ENCODE measurements at places on chromosomes 6 and 20.

DNA sequence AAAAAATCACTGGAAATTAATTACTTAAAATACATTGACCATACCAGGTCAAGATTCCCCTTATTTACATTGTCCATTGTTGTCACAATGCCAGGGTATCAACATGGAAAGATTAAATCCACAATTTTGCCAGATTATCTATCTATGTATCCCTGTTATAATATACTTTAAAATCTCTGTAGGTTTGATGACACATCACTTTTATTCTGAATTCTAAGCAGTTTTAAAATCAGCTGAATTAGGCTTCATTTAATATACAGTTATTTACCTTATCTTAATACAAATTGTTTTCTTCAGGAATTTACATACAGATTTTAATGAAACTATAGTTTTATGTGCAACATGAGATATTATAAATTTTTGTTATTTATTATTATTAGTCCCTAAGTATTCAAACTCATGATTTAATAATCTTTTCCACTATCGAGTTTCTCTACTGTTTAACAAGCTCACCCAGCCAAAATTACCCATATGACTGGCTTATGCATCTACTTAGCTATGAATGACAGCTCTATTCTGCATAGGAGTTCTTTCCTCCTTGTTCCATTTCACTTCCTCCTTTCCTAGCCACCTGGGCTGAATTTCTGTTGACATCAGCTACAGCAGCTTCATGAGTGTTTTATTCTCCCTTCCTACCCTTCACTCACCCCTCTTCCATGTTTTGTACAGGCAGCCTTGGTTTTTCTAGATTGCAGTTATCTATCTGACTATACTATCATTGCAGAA is 654.2 kb upstream of the MAP3K7 start:
- DNase-seq, result no peak

DNA sequence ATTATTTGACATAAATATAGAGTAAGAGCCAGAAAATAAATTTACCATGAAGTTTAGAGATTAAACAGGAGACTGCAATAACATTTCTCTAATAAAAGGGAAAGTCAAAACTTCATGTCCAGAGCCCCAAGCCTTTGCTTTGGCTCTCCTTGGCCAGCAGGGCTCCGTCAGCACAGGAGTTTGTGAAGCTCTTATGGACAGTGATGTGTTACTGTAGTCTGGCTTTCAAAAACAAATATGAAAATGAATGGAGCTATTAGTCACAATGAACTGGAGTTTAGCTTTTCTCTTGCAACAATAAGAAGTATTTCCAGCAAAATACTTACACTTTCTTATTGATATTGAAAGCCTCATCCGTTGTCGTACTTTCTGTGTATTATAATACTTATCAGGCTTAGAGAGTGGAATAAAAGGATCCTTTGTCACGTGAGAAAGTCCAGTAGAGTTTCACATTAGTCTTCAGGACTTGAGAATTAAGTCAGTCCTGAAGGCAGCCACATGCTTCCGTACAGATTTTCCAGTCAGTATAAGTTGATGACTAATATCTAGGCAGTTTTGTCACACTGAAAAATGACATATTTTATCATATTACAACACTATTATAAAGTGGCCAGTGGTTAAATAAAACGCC is 117.0 kb upstream of the PRL start:
- no peak for DNase-seq

GRCh38 chr6:127347178-127347577 is 3.8 kb upstream of the ECHDC1 start:
- no peak for DNase-seq

- DNase-seq, result peak; percentile 33
These were observed 61.8 kb downstream of the GCNT2 start for GRCh38 chr6:10582774-10583508.

- no peak for DNase-seq
These were observed 22.2 kb downstream of the ZDHHC14 start for GRCh38 chr6:157402996-157403685.

DNA sequence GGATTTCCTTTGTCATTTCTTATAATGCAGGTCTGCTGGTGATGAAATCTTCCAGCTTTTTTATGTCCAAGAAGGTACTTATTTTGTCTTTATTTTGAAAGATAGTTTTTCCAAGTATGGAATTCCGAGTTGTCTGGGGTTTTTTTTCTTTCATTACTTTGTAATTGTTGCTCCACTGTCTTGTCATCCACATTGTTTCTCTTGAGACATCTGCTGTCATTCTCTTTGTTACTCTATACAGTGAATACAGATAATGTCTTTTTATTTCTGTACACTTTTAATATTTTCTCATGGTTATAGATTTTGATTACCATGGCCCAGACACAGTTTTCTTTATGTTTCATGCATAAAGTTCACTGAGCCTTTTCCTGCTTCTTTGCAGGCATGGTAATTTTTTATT is 133.1 kb downstream of the SYCP2 start:
- no peak for DNase-seq

DNA sequence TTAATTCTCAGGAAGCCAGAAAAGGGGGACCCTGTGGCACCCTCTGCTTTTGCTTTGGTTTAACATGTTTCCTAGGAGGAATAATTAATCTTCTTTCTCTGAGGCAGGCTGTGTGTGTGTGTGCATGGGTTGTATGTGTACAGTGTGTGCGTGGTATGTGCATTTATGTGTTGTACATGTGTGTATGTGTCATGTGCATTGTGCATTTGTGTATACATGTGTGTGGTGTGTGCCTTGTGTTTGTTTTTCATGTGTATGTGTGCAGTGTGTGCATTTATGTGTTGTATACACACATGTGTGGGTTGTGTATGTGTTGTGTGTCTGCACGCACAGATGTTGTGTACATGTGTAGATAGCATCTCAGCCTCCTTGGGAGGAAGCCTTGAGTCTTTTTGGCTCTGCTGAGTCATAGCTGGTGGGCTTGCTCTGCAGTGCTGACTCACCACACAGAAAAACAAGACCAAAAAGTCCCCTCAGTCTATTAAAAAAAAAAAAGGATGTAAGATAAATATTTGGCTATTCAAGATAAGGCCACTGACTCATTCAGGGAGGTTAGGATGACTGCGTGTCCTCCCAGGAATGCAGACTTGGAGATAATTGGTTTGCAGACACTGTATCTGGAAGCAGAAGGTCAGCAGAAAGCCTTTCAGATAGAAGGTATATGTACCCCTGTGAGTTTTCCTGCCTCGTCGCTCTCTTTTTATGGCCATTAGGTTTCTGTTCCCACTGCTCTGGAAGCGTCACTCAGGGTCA is 58.6 kb downstream of the SYNJ2 start:
- DNase-seq, result peak; percentile 83

DNA sequence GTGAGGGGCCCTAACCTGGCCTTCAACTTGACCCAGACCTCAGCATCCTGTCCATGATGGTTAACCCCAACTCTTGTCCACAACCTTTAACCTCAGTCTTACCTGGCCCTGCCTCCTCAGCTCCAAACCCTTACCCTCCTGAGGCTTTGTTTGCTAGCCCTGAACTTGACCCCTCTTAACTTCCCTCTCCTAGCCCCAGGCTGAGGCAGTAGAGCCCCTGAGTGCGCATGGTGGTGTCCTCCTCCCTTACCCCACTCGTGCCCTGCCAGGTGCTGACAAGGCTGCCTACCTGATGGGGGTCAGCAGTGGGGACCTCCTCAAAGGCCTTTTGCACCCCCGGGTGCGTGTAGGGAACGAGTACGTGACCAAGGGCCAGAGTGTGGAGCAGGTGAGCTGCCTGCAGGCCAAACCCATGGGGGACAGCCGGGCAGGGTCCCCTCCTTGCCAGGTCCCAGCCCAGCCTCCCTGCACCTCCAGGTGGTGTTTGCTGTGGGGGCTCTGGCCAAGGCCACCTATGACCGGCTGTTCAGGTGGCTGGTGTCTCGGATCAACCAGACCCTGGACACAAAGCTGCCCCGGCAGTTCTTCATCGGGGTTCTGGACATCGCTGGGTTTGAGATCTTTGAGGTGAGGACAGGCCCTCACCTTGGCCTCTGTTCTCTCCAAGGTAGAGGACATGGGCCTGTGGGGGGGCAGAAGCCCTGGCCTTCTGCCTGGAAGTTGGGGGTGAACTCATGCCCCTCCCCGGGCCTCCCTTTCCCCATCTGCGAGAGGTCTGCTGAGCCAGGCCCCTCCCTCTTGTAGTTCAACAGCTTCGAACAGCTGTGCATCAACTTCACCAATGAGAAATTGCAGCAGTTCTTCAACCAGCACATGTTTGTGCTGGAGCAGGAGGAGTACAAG is 31.9 kb downstream of the MYH7B start:
- no peak for DNase-seq

DNA sequence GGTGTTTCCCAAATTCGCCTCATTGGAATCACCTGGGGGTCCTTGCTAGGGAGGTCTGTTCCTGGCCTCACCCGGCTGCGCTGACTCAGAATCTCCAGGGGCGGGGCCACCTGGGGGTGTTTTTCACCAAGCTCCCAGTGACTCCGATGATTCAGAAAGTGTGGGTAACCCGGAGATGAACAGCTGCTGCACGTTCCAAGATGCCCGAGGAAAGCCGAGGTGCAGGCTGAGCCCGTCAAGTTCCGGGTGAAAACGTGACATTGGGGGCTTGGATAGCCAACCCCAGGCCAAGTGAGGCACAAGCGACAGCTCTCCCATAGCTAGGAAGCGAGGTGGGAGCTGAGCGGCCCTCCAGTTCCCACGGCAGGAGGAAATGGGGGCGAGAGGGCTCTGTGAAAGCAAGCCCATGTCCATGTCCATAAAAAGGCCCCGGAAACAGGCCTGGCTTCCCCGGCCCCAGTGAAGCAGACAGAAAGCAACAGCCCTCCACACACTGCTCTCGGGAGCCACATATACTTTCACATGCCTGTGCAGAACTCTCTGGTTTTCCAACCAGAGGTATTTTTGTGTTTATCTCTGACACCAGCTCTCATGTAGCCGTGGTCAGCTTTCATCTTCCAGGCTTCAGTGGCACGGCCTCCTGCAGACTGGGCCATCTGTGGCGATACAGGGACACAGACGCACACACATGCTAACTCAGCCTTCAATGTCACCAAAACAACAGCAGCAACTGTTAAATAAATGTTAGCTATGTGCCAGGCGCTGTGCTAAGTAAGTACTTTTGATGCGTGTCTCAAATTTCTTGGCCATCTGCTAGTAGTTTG is 90.7 kb upstream of the CCDC28A start:
- no peak for DNase-seq

DNA sequence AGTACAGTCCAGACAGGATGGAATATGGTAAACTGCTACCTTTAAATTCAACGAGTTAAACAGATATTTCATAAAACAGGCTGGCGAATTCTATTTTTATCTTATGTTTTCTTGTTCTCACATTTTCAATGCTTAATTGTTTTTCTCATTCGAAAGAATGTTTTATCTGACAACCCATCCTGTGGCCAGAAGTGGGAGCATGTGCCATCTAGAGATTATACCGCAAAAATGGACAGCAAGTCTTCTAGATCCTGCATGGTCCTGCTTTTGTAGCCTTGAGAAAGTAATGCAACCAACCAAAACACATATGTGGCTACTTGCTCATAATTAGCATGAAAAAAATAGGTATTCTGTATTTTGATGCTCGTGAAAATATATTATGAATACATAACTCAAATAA is 30.7 kb downstream of the TUBB2B start:
- DNase-seq, result no peak

- DNase-seq, result no peak
These were observed 3.3 kb upstream of the ULBP1 start for GRCh38 chr6:149960488-149960887.

- no peak for DNase-seq
These were observed 223.7 kb downstream of the TAF4 start for GRCh38 chr20:61841966-61842365.

DNA sequence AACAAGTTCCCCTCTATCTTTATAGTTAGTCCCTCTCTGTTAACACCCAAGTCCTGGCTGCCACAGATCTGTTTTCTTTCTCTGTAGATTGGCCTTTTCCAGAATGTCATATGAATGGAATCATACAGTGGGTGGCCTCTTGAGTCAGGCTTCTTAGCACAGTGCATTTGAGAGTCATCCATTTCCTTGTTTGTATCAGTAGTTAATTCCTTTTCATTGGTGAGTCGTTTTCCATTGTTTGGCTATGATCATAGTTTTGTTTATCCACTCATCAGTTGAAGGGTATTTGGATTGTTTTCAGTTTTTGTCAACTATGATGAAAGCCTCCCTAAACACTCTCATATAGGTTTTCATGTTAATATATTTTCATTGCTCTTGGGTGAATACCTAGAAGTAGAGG is 248.3 kb downstream of the ARID1B start:
- DNase-seq, result no peak

GRCh38 chr6:113009682-113010081 is 662.6 kb downstream of the RFPL4B start:
- DNase-seq, result no peak

Measured in KBM-7 (cell line).